Gastroesophageal sphincter (tissue), 4 donors: ENCODE measurements at places on chromosomes 1 and 21. TPM values are rescaled to one million over a fixed set of nuclear protein-coding genes. Genes with fewer than 3 reads are reported as not detected.
A peak's percentile ranks its signal among the peaks of the same experiment; 100 is the strongest.

RXFP4 gene
- total RNA-seq: not detected

PRRX1 gene
- total RNA-seq: 19.0 TPM

INKA2 gene
- 12.8 TPM for total RNA-seq

DNA sequence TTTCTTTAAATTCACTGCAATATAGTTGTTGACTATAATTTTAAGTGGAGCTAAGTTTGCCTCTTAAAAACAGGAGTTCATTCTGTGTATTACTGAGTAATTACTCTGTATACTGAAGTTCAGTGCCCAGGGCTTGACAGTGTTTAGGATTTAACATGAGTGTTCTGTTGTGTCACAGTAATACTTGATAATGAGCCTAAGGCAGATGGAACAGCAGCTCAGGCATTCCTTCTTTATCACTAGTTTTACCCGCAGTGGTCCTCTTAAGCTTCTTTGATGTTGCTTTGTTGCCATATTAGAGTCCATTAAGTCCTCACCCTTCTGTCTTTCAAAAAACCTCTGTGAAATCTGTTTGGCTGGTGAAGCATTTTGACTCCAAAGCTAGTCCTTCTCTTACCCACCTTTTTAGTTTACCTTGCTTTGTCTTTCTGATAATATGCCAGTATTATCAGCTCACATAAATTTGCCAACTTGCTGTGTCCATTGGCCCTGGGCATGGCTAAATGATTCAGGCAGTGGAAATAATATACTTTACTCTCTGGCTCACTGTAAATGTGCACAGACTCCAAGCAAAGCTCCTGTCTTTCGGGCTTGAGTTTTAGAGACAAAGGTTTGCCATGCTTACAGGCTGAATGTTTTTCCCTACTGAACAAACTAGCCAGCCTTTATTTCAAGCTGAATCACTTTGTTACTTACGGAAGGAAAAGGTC is 17.7 kb downstream of the HIPK1 start:
- no peak overlapping the region for H3K4me3 ChIP-seq
- no peaks in the 10 kb centered on the region for H3K27me3 ChIP-seq
- no peaks in the 10 kb centered on the region for H3K36me3 ChIP-seq
- H3K4me1 ChIP-seq: no peaks in the 10 kb centered on the region

GRCh38 chr1:119351997-119352396 is 16.6 kb upstream of the HAO2 start:
- H3K4me1 ChIP-seq: no peaks in the 10 kb centered on the region
- H3K27ac ChIP-seq: no peak overlapping the region
- ATAC-seq: no peak
- no peaks in the 10 kb centered on the region for H3K27me3 ChIP-seq

GRCh38 chr1:177952249-177952648 is 17.6 kb downstream of the SEC16B start:
- no peaks in the 10 kb centered on the region for H3K27me3 ChIP-seq
- no peak overlapping the region for H3K4me3 ChIP-seq
- H3K4me1 ChIP-seq: no peaks in the 10 kb centered on the region
- no peak overlapping the region for H3K27ac ChIP-seq
- no peaks in the 10 kb centered on the region for H3K36me3 ChIP-seq

DNA sequence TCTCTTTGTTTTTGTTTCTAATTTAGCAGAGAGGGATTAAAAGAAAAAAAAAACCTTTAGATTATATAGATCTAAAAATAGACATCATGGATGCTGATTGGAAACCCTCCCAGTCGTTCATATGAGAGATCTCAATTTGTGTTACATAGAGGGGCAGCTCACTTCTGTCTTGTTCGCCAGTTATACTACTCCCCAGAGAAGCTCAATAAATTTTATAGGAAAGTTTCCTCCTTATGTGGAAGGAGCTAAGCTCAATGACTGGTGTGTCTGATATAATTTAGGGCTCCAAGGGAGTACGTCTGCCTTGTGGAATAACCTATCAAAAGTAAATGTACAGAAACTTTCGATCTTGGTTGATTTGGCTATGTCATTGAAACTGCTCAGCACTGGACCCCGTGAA is 117.6 kb downstream of the PEX14 start:
- H3K27ac ChIP-seq: no peak overlapping the region
- no peak for ATAC-seq
- H3K27me3 ChIP-seq: no peaks in the 10 kb centered on the region
- no peaks in the 10 kb centered on the region for H3K36me3 ChIP-seq
- no peak overlapping the region for H3K4me3 ChIP-seq

DNA sequence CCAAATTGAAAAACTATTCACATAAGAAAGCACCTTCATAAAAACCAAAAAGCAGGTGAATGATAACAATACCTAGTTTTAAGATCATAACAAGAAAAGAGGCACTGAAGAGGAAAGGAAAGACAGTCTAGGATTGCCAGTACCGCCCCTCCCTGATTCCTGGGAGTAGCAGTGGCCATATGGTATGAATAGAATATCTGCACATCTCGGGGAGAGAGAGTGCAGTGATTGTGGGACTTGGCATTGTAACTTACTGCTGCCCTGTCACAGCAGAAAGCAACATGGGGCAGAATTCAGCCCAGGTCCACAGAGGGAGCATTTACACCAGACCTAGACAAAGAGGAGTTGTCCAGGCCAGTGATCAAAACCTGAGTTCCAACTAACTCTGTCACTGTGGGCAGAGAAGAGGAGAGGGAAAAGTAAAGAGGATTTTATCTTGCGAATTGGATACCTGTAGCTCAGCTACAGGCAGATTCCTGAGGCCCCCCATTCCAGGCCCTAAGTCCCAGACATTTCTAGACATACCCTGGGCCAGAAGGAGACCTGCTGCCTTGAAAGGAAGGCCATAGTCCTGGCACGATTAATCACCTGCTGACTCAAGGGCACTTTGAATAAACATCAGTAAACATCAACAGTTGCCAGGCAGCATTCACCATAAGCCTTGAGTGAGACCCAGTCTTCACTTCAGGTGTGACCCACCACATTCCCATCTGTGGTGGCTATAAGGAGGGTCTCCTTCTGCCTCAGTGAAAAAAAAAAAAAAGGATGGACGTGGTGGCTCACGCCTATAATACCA is 397.5 kb downstream of the TGFB2 start:
- no peak overlapping the region for H3K4me3 ChIP-seq
- no peak overlapping the region for H3K27ac ChIP-seq

DNA sequence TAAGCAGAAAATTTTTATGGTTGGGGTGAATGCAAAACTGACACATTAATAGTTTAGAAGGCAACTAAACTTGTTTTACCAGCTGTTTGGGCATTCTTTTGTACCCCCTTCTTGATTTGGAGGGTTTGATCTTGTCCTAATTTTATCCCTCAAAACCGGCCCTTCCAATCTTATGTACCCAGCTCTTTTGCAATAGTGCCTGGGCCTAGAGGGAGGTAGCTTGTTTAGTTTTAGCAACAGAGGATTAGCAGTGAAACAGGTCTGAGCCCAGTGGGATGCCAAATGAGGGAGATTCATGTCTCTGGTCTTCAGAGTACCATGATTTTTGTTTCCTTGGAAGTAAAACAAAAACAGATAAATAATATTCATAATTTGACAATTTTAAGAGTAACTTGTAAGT is 45.1 kb downstream of the CRP start:
- H3K4me1 ChIP-seq: no peaks in the 10 kb centered on the region
- no peak for ATAC-seq
- no peaks in the 10 kb centered on the region for H3K36me3 ChIP-seq

GRCh38 chr1:211752951-211753486 is 77.5 kb downstream of the LPGAT1 start:
- no peak for ATAC-seq
- no peak overlapping the region for H3K27ac ChIP-seq
- no peak overlapping the region for H3K4me3 ChIP-seq
- no peaks in the 10 kb centered on the region for H3K27me3 ChIP-seq
- no peaks in the 10 kb centered on the region for H3K36me3 ChIP-seq
- H3K4me1 ChIP-seq: no peaks in the 10 kb centered on the region

DNA sequence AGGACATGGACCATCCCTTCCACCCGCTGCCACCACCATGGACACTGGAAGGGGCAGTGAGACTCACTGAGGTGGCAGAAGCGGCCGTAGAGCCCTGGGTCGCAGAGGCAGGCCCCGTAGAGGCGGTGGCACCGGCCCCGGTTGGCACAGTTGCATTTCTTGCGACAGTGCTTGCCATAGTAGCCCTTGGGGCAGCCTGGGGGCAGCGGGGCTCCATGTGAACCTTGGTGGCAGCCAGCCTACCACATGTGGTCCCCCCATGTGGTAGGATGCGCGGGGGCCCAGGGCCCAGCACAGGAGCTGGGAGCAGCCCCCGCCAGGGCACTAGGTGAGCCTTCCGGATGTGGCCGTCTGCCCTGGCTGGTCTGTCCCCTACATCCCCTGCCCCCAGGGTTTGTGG is 51.6 kb downstream of the ARHGEF16 start:
- H3K27ac ChIP-seq: no peak overlapping the region
- no peak for ATAC-seq
- peaks cover 4% of the 10 kb centered on the region for H3K36me3 ChIP-seq
- no peaks in the 10 kb centered on the region for H3K27me3 ChIP-seq
- no peaks in the 10 kb centered on the region for H3K4me1 ChIP-seq

GRCh38 chr1:155729031-155729898 is 40.4 kb downstream of the DAP3 start:
- peak; percentile 71 for ATAC-seq
- no peaks in the 10 kb centered on the region for H3K27me3 ChIP-seq
- no peak overlapping the region for H3K27ac ChIP-seq
- peaks cover 65% of the 10 kb centered on the region for H3K36me3 ChIP-seq
